ENCODE measurements at places on chromosomes 7 and 10.

- no peak for DNase-seq
Observed at GRCh38 chr10:79223091-79224048, 123.9 kb upstream of the PPIF start.

DNA sequence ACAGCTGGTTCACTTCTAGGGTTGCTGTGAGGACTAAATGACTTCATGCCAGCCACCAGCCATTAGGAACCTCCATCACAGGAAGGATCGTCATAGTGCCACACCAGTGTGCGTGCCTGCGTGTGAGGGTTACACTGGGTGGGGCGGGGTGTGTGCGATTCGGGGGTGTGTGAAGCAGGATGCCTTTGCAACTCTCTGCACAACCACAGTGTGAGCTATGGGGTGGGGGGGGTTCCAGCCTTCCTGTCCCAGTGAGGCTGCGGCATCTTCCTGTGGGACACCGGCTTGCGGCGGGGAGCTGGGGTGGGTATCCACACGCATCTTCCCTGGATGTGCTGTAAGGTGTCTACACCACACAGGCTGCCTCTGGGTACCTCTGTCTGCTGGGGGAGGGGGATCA is 6.9 kb upstream of the ELFN1 start:
- DNase-seq, result no peak

DNA sequence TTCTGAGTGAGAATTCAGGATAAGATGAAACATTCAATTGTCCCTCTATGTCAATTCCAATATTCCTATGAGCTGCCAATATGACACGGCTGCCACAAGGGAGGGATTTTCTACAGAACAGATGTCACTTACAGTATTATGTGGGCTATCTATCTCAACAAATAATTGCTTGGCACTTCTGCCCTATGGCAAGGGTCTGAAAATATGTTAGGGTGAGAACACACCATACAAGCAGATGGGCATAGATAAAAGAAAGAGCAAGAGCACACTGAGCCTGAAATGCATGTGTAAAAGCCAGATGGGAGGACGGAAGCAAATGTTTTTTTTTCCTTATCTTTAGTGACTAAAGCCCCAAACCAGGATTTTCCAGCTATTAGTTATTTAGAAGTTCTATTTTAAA is 70.1 kb upstream of the TFEC start:
- no peak for DNase-seq

- no peak for DNase-seq
Observed at GRCh38 chr7:28621369-28621841, 209.1 kb downstream of the CREB5 start.

DNA sequence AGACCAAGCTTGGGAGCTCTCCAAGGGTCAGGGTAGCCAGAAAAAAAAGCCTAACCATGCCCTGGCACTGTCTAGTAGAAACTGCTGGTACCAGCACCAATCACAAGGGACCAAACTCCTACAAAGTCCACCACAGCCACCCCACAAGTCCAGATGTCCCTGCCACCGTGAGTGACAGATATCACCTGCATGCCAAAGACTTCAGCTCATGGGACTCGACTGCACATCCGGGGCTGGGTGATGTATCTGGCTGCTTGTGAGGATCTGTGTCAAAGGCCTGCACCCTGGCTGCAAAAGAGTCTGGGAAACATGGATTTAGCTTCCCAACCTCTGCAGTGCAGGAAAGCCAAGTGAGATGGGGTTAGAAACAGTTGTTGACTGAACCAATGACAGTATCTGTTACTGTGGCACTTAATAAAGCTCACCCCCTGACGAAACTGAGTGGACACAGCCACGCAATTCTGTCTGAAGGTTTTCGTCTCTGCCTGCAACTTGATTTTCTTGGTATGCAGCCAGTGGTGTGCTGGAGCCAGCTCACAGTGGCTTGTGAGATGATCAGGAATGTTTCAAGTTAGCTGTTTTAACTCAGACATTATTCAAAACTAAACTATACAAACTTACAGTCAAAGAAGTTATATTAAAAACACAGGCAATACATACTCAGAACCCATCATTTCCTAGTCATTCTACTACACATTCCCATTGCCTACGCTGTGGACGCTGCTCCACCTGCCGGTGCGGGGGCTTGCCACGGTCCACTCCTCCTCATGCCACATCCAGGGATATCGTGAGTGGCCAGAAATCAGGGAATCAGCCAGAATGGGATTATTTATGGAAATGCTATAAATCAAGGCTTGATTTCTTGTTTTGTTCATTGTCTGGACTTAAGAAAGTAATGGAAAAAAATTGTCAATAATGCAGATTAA is 9.2 kb downstream of the ZNF488 start:
- DNase-seq, result peak; percentile 63

- DNase-seq, result no peak
Observed at GRCh38 chr10:128642502-128642901, 516.3 kb upstream of the MKI67 start.

DNA sequence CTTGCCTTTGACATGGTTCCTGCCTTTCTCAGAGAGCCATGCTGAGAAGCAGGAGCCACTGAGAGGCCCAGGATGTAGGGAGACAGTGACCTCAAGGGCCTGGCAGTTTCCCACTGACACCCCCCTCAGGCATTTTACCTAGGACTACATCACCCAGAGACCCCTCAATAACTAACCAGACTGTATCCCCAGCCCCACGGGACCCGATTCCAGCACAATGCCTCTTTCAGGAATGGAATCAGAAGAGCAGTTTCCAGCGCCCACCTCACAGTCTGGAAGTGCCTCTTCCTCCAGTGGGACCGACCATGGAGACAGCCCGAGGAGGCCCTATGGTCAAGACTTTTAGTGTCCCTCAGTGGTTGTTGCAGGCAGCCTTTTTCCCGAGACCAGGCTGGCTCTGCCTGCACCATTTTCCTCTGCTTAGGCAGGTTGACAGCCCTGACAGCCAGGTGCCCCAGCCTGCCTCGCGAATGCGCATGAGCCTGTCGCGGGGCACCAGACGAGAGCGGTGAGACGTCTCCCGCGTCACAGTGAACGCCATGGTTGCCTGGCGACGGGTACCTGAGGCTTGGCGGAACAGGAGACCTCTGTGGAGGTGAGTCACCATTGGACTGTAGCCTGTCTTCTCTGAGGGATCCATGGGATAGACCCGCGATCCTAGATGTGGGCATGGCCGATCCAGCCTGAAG is 28.4 kb upstream of the ZNF273 start:
- DNase-seq, result no peak

- no peak for DNase-seq
Observed at GRCh38 chr10:13684806-13685482, 98.2 kb downstream of the PRPF18 start.

GRCh38 chr7:40572810-40573465 is 438.1 kb downstream of the SUGCT start:
- DNase-seq, result no peak

GRCh38 chr7:1922071-1922869 is 252.2 kb downstream of the ELFN1 start:
- peak; percentile 37 for DNase-seq

DNA sequence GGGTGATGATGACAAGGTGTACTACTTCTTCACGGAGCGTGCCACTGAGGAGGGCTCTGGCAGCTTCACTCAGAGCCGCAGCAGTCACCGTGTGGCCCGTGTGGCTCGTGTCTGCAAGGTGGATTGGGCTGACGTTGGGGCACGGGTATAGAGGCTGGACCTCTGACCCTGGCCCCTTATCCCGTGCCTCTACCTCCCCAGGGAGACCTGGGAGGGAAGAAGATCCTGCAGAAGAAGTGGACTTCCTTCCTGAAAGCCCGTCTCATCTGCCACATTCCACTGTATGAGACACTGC is 8.4 kb downstream of the MRPL43 start:
- no peak for DNase-seq

DNA sequence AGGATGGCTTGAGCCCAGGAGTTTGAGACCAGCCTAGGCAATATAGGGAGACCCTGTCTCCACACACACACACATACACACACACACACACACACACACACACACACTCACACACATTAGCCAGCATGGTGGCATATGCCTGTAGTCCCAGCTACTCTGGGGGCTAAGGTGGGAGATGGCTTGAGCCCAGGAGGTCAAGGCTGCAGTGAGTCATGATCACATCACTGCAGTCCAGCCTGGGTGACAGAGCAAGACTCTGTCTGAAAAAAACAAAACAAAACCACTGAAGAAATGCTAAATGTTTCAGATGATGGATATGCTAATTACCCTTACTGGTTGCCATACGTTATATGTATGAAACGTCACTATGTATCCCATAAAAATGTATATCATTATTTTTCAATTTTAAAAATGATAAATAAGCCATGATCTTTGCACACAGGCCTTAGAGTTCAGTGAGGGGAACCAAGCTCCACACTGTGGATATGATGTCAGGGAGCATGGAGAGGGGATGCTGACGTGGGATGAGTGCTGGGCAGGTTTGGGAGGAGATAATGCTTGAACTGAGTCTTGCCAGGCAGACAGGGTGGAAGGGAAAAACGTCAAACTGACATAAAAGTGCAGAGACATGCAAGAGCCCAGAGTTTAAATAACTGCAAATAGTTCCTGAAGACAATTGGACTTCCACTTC is 45.9 kb upstream of the ARHGAP12 start:
- DNase-seq, result no peak

GRCh38 chr10:11975795-11976194 is 66.8 kb downstream of the UPF2 start:
- DNase-seq, result no peak

GRCh38 chr10:107807836-107808235 is 643.3 kb upstream of the SORCS1 start:
- no peak for DNase-seq

- DNase-seq, result no peak
Observed at GRCh38 chr7:107816011-107816566, 13.1 kb upstream of the SLC26A3 start.

- DNase-seq, result peak; percentile 98
Observed at GRCh38 chr7:138459413-138460175, 465 bp upstream of the TRIM24 start.

DNA sequence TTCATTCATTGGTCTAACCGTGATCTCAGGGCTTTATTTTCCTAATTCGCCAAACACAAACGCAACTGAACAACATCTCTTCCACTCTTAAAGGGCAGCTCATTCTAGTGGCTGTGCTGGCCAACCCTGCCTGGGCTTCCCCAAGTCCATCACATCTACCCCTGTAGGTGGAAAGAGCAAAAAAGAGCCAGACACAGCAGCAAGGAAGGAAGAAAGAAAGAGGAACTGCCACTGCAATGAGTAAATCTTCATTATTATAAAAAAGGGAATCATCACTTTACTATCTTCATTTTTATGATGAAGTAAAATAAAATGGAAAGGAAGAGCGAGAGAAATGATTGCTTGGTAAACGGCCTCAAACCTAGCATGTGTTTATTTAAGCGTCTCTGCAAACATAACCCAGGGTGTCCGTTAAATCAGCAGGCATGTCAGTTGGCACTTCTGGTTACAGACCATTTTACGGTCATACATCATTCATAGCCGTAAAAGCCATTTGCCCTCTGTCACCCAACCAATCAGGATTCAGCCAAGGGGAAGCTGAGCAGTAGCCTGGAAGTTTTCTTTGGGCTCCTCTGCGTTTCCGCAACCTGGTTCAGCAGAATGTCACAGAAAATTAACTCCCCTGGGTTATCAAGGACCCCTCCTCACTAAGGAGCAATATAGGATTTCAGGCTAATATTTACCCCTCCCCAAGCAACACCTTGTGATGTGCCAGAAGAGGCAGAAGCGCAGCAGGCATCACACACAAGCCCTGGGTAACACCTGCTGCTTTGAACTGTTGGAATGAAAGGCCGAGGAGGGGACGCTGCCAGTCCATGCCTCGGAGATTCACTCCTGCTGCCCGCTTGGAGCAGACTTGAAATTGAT is 234.0 kb downstream of the SNX10 start:
- DNase-seq, result no peak

DNA sequence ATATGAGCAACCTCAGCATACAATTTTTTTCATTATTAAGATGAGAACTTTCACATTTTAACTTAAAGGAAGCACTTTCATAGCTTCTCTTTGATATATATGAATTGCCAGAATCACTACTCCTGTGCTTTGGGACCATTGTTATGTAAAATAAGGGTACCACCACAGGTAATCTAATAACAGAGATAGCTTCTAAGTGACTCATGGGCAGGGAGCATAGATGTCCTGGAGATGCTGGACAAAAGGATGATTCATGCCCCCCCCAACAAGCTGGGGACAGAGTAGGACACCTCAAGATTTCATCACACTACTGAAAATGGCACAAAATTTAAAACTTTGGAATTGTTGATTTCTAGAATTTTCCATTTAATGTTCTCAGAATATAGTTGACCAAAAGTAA is 641.1 kb downstream of the PCDH15 start:
- DNase-seq, result no peak

- DNase-seq, result no peak
Observed at GRCh38 chr10:111706331-111706730, 477.2 kb downstream of the GPAM start.

DNA sequence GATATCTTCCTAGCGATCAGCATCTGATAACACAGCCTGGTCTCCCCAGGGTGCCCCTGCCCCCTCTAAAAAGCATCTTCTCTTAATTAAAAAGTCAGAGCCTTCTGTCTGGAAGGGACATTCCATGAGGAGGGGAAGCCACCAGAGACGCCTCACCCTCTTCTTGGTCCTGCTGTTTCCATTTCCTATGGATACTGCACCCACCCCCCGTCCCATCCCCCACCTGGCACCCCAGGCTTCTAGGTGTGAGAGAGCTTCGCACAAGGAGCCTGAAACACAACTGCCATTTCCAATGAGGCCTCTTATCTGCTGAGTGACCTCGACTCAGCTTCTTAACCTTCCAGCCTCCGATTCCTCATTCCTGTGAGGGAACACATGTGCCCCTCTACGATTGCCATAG is 51.4 kb downstream of the COL13A1 start:
- DNase-seq, result no peak

GRCh38 chr10:43093423-43094076 is 16.7 kb downstream of the RET start:
- DNase-seq, result peak; percentile 38

GRCh38 chr7:7533831-7534430 is 1.7 kb downstream of the COL28A1 start:
- DNase-seq, result no peak

GRCh38 chr10:113426181-113426877 is 126.5 kb upstream of the HABP2 start:
- DNase-seq, result no peak

- no peak for DNase-seq
Observed at GRCh38 chr10:126021833-126022500, 125.6 kb downstream of the FANK1 start.

DNA sequence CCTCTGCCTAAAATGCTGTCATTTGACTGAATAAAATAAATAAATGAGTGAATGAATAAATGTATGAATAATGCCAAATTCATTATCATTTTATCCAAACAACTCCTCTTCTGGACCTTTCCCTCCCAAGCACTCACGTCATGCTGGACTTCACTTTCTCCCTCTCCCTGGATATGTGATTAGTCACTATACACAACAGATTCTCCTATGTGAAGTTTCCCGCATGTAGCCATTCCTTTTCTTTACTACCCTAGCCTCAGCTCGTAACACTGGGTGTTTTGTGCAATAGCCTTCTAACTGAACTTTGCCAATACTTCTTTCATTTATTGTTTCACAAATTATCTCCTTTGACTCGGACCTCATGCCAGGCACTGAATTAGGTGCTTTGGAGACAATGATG is 87.6 kb upstream of the IL6 start:
- DNase-seq, result no peak

- peak; percentile 40 for DNase-seq
Observed at GRCh38 chr7:152760854-152761748, 1.5 kb downstream of the ACTR3B start.

- DNase-seq, result no peak
Observed at GRCh38 chr10:110803239-110803749, 68.4 kb upstream of the PDCD4 start.
